Calu3 (cell line): ENCODE measurements at places on chromosomes 5 and 9. TPM values are rescaled to one million over a fixed set of nuclear protein-coding genes. Genes with fewer than 3 reads are reported as not detected.

Gene IQGAP2
- 13.4 and 25.0 TPM in 2 replicates for total RNA-seq

DNA sequence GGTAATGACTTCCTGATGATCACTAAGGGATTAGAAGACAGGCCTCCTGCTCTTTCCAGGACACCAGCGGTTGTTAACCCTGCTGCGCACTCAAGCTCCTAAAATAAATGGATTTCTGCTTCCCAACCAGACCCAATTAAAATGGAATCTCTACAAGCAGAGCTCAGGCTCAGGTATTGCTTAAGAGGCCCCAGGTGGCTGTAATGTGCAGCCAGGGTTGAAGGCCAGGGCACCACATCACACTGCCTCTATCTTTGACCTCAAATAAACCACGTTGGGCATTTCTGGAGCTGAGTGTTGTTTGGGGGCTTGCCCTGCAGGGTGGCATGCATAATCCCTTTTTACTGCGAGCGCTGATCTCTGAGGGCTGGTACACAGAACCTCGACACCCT, 108.0 kb downstream of the FBXO38 start:
- no peak for DNase-seq

- no peak for DNase-seq
Measured at GRCh38 chr9:78811622-78812276, 514.8 kb downstream of the PSAT1 start.

- no peak for DNase-seq
Measured at GRCh38 chr9:130173666-130173983, 1.4 kb downstream of the NCS1 start.
